ENCODE measurements at places on chromosomes 5 and 9.

GRCh38 chr9:117552811-117553210 is 138.0 kb upstream of the ASTN2 start:
- no peak for DNase-seq

DNA sequence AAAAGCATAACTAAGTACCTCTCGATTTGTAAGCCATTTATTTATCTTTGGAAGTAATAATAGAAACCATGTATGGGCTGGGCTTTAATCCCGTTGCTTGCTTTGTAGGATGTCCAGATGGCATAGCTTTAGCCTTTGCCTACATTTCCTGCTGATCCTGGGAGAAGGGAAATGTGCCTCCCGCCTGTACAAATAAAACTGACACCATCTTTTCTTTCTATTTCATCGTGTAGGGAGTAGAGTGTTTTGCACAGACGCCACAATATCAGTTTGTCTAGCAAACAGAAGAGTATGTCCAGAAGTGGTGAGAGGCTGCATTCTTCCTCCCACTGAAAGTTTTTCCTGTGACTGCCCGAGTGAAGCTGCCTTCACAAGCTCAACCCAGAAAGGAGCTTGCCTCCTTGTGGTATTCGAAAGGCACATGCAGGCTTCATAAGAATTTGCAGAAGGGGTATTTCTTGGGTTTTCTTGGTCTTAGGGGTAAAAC is 24.7 kb upstream of the TJP2 start:
- no peak for DNase-seq

- no peak for DNase-seq
These were observed 206.5 kb downstream of the FANCC start for GRCh38 chr9:95110921-95111525.

GRCh38 chr9:131879181-131879910 is 139.5 kb upstream of the RAPGEF1 start:
- no peak for DNase-seq

DNA sequence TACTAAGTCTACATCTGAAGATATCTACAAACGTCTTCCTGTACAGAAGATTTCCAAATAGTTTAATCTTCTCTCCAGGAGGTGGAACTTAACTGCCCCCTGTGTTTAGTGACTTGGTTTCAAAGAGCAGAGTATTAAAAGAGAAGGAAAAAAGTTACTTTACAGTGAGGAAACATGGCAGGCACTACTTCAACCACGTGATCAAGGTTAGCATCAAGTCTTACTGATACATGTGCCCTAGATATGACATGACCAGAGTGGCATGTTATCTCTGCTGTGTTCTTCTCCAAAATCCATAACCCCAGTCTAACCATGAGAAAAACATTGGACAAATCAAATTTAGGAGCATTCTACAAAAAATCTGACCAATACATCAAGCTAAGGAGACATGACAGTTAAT is 125.8 kb downstream of the ADAMTS12 start:
- DNase-seq: no peak

DNA sequence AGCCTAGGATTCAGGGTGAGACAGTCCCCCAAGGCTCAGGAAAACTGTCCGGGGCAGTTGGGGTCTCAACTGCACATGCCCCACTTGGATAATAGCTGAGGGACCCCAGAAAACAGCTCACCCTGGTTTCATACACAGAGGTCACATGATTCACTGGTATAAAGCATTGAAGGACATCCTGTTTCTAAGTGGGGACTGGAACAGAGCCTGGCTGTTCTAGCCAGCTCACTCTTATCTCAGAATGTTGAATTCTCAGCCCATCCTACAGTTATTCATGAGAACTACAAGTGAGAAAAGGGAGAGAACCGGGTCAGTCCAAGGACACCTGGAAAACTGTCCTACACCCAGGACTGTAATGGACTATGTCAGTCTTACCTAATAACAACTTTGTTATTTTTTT is 170.9 kb downstream of the FGF1 start:
- no peak for DNase-seq

DNA sequence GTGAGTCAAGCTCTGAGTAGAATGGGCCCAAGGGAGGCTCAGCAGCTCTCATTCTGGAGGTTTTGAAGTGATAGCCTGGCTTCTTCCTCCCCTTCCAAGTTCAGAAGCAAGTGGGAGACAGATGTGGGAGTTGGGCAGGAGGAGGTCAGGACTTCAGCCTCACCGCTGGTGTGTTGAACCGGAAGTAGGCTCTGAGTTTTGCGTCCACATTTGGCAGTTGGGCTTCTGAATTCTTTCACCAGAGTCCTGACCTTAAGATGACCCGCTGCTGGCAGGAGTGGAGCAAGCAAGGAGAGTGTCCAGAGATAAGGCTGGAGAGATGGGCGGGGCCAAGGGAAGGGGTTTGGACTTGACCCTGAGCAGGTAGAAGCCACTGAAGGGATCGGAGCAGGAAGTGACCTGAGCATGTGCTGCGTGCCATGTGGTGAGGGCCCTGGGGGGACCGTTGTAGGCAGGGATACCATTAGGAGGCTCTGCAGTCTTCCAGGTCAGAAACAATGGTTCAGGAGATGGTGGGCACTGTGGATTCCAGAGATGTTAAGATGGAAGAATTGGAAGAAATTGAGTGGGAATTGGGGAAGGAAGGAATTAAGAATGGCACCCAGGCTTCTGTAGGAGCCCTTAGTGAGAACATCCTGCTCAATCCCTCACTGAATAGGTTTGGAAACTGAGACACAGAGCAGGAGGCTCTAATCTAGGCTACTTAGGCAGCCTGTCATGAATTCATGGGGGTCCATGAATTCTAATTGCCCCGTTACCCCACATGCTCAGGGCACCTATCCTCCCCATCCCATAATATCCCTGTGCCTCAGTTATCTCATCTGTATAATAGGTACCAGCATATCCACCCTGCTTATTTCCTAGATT is 25.9 kb downstream of the GALNT12 start:
- no peak for DNase-seq
